ENCODE measurements at places on chromosomes 13 and 19.

- DNase-seq, result no peak
Observed at GRCh38 chr13:46893221-46893740, 3.6 kb downstream of the HTR2A start.

DNA sequence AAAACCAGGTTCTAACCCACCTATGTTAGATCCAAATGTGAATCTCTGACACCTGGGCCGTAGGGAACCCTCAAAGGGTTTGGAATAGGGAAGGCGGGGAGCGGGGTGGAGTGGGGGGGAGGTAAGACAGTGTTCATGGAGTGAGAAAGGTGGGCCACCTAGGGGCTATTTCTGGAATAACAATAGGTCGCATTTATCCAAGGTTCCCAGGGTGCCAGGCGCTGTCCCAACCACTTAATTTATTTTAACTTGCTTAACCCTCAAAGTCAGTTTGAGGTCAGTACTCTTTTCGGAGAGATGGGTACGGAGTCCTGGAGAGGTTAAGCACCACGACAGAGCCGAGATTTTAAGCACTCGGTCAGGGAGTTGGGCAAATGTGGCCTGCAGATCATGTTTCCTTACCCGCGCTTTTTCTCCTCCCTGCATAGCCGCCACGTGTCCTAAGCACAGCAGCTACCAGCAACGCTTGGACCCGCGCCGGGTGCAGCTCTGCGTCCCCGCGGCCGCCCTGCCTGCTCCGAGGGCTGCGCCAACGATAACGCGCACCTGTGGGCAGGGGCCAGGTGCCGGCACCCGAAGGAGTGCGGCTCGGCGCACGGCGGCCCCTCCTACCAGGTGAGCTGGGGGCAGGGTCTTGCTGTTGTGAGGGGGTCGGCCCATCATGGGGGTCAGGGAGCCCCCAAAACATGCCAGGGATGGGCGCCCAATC, 25.0 kb upstream of the FXYD3 start:
- no peak for DNase-seq

DNA sequence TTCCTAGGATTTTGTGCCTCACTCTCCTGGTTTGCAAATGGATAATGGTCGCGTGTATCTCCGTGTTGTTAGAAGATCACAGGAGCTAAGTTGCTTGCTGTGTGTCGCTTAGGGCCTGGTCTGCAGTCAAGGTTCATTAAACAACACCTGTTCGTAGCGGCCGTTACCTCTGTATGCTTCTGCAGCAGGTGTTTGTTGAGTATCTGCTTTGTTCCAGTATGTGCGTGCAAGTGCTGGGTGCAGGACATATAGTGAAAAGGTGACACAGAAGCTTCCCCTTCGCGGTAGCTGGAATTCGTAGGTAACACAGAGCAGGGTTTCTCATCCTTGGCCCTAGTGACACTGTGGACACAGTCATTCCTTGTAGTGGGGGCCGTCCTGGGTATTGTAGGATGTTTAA, 5.4 kb downstream of the MED25 start:
- peak; percentile 33 for DNase-seq

- no peak for DNase-seq
Observed at GRCh38 chr13:22049384-22049783, 378.5 kb downstream of the FGF9 start.

GRCh38 chr13:95948656-95949055, 104.5 kb downstream of the UGGT2 start:
- DNase-seq, result no peak

DNA sequence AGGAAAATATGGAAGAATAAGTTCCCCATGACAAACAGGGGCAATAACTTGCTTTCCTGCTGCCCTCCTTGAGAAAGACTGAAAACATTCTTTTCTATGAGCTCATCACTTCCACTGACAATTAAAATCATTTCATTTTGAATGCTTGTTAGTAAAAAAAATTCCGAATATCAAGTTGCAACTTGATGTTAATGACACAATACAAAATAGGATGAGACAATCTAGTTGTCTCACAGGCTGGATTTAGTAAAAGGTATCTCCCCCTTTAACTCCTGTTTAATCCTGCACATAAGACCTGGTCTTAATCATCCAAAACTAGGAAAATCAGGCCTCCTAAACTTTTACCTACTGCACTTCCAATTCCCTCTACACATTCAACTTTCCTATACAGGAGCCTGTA, 24.7 kb downstream of the IRS2 start:
- no peak for DNase-seq

- no peak for DNase-seq
Observed at GRCh38 chr13:95643936-95644598, 439 bp downstream of the DZIP1 start.

DNA sequence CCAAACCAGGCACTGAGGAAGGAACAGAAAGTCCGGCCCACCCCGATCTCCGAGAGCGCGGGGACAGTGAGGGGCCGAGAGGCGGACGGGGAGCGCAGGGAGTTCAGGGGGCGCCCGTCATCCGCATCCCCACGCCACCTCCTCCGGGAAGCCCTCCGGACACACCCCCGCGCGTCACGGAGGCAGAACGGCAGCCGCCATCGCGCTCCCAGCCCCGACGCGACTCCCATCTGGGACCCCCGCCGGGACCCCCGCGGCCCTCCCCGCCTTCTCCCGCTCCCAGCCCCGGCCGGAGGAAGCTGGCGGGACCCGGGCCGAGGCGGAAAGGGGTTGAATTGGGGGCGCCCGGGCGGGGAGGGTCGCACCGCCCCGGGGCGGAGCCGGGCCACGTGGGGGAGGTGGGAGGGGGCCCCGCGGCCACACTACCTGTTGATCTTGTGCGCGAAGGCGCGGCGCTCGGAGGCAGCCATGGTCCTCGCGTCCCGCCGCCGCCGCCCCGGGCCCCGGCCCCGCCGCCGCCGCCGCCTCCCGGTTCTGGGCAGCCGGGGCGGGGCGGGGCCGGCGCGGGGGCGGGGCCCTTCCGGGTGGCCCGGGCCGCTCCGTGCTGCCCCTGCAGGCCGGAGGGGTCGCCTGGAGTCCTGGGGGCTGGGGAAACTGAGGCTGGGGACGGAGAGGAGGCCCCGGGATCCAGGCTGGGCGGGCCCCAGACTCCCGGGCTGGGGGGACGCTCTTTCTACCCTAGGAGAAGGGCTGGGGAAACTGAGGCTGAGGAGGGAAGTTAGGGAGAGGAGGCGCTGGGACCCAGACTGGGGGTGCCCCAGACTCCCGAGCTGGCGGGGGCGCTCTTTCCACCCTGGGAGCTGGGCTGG, at the start of gene DOCK6:
TSS of gene DOCK6 (minus strand) at position 554 of the 869 bp plus-strand sequence. CDS start at position 470, 84 bp downstream.
- no peak for DNase-seq

DNA sequence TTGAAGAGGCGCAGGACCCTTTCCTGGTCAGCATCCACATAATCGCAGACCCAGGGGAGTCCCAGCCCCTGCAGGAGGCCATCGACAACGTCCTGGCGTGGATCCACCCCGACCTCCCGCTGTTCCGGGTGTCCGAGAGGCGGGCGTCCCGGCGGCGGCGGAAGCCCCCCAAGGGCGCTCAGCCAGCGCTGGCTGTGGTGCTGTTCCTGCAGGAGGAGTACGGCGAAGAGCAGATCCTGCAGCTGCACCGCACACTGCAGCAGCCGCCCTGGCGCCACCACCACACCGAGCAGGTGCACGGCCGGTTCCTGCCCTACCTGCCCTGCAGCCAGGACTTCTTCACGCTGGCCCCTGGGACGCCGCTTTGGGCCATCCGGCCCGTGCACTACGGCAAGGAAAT, 29.3 kb downstream of the FAM124A start:
- no peak for DNase-seq

DNA sequence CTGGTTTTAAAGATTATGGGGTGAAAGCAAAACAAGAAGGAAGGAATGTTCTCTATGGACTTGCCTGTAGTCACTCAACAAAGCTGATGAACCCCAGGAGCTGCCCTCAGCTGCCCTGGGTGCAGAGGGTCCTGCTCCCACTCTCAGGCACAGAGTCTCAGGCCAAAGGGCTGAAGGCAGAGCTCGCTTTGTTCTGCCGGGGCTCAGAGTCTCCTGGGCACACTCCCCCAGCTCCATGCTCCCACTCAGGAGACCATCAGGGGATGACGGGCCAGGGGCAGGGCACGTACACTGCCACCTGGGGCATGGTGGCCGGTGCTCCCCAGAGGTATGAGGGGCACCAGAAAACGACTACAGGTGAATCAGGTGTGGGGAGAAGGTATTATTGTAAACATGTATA, 46.8 kb upstream of the SPACA7 start:
- no peak for DNase-seq

DNA sequence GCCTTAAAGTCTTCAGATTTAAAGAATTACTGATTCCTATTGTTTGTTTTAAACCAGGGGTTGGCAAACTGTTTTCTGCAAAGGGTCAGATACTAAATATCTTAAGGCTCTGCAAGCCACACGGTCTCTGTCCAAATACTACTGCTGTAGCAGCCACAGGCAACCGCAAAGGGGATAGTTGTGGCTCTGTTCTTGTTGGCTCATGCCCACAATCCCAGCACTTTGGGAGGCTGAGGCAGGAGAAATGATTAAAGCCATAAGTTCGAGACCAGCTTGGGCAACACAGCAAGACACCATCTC, 22.4 kb downstream of the RANBP3 start:
- no peak for DNase-seq

All from NCI-H2081 treated with DMSO at 0.1 percent for 48 hours (cell line).